MM.1S (cell line): ENCODE measurements at places on chromosomes 3 and 15.

- no peak for DNase-seq
These were observed 142.6 kb downstream of the RPLP1 start for GRCh38 chr15:69595009-69595791.

DNA sequence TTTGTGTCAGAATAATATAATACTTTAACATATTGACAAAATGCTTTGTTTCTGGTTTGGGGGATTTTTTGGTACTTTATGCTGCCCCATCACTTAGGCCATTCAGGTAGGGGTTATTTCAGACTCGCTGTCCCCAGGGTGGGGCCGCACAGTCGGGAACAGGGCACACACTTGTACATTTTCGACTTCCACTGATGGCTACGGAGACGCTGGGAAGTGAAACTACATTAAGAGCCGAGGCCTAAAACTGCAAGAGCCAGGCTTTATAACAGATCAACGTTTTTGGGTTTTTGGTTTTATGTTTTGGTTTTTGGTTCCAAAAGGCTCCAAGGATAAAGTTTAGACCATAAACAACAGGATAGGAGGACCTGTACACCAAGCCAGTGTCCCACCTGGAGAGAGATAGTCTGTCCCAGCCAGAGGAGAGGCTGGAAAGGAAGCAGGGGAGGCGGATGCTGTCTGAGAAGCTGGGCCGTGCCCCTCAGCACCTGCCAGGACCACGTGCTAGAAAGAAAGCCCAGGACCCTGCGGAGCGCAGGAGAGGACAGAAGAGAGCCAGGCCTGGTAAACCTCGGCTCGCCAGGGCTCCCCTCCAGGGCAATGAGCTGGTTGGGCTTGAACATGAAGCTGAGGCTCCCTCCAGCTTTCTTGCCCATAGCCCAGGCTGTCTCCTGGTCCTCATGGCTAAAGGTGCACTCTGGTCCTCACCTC is 111.7 kb downstream of the CHSY1 start:
- peak; percentile 42 for DNase-seq

DNA sequence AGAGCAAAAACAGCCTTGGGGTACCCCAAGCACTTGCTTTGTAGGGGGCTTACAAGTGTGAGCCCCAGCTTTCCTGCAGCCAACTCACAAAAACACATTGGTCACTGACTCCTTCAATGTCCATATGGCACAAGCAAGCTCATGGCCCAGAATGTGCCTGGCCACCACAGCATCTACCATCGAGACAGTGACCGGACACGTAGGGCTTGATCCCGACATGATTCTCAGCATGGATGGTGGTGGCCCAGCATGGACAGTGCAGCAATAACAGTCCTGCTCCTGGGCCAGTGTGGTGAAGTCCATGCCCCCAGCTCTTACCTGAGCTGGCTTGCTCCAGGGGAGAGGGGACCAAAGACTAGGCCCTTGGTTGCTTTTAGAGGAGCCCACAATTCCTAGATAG is 6.0 kb downstream of the UNC45A start:
- no peak for DNase-seq

DNA sequence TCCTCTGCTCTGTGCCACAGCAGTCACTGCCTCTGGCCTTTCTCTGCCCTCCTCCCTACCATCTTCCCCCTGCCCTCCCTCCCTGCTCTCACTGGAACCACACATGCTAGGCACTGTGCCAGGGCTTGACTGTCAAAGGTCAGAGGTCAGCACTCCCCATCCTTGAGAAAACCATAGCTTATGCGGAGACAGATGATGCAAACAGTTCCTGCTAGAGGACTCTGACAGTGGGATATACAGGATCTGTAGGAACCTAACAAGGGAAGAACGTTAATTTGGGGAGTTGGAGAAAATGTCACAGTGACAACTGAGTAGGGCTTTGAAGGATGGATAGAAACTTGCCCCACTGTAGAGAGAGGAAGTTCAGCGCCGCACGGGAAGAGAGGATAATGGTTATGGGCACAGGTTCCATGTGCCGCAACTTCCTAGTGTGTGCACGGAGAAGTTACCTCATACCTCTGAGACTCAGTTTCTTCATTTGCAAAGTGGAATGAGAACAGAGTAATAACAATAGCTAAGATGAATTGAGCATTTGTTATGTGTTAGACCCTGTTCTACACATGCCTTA is 29.3 kb upstream of the XYLB start:
- no peak for DNase-seq

DNA sequence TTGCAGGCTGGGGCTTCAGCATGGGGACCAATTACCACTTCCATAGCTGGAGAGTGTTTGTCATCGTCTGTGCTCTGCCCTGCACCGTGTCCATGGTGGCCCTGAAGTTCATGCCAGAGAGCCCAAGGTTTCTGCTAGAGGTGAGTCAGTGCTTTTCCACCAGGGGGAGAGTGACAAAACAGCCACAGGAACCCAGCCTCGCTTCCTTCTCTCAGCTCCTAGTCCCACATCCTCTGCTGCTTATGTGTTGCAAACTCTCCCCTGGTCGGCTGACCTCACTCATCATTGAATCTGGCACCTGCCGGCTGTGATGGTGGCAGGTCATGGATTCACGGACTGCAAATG is 158.3 kb downstream of the SV2B start:
- DNase-seq = no peak

DNA sequence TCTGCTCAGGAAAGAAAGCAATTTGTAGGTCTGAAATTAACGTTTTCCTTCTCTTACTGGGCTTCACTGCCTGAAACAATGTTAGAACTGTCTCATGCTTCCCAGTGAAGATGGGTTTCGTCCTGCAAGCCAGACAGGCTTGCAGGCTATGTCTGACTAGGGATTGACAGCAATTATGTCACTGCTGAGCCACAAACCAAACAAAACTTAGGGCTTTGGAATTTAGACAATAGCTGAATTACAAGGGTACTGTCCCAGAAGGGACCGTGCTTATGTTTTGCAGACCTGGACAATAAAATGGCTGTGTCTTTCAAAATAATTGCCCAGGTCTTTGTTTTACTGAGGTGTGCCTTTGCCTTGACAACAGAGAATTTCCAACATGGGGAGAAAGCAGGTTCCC is 46.3 kb upstream of the CCDC80 start:
- no peak for DNase-seq

GRCh38 chr3:185049710-185050109 is 103.2 kb downstream of the C3orf70 start:
- no peak for DNase-seq

GRCh38 chr15:31499953-31500765 is 173.5 kb downstream of the KLF13 start:
- DNase-seq = no peak

GRCh38 chr3:34312684-34313083 is 514.3 kb downstream of the PDCD6IP start:
- DNase-seq = no peak

- no peak for DNase-seq
These were observed 8.0 kb upstream of the MORC1 start for GRCh38 chr3:109125902-109126301.

DNA sequence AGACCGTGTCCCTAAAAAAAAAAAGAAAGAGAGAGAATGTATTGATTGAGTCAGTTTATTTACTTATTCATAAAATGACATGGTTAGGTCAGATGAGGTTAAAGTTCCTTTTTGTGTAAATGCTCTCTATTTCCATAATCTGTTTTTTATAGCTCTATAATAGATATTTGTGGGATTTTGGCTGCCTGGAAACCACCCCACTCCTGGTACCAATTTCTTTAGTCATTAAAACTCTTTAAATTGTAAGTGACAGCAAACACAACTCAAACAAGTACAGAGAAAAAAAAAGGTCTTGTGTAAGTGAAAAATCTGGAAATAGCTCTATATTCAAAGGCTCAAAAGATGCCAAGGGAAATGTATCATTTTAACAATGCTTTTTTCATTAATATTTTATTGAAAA is 11.0 kb upstream of the PPP4R2 start:
- DNase-seq = no peak

DNA sequence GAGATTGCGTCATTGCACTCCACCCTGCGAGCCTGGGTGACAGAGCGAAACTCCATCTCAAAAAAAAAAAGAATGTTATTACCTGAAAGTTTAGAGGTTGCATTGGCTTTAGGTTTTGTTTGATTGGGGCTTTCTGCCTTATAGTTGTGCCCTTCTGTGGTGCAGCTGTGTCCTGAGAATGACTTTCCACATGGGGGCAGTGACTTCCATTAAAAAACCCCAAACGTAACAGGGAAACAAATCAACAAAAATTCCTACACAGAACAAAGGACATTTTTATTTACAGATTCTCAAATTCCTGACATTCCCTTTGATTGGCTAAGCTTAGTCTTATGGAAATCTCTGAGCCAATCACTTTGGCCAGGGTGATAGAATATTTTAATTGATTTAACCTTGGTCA is 154.1 kb upstream of the GPR149 start:
- no peak for DNase-seq

GRCh38 chr3:157089455-157090221 is 70.3 kb downstream of the CCNL1 start:
- DNase-seq = no peak

GRCh38 chr3:177981576-177981975 is 554.7 kb upstream of the KCNMB2 start:
- no peak for DNase-seq

DNA sequence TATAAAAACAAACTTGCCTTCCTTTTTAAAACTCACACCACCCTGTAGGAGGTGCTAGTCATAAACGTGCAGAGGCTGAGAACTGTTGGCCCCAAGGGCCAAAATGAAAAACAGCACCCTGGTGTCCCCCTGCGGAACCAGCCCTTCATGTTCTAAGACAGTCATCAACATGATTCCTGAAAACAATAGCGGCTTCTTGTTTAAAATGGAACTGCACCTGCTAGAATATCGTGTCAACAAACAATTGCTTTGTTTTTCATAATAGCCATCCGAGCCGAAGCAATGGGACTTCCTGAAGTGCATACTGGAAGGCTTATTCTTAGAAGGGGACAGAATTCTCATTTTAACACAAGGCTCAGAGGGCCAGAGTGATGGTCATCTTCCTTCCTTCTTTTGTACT is 43.7 kb downstream of the MECOM start:
- no peak for DNase-seq

- no peak for DNase-seq
These were observed 17.2 kb downstream of the EPHB3 start for GRCh38 chr3:184578822-184579221.

GRCh38 chr15:48915861-48916260 is 37.9 kb downstream of the EID1 start:
- DNase-seq = no peak

GRCh38 chr3:27923349-27924068 is 201.4 kb upstream of the EOMES start:
- DNase-seq = no peak

- DNase-seq = no peak
These were observed 166.0 kb upstream of the LPP start for GRCh38 chr3:187987924-187988323.

DNA sequence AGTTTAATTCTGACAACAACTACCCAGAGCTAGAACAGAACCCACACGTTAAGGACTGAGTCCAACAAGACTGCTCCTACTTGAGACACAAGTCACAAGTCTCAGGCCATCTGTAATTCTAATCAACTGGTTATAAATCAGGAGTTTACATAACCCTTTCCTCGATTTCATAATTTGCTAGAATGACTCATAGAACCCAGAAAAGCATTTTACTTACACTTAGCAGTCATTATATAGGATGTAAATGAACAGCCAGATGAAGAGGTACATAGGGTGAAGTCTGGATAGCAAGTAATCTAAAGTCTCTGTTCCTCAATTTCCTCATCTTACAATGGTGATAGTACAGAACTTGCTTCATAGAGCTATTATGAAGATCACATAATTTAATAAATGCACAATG is 1018.2 kb downstream of the DIPK2A start:
- no peak for DNase-seq

DNA sequence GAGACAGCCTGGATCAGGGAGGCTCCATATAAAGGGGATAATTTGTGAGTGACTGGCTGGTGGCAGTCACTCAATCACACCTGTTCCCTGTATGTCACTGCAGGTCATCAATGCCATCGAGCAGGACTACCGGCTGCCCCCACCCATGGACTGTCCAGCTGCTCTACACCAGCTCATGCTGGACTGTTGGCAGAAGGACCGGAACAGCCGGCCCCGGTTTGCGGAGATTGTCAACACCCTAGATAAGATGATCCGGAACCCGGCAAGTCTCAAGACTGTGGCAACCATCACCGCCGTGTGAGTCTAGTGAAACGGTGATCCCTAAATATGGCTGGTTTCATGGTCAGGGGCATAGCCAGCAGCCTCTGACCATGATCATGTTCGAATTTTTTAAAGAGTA is 453.2 kb downstream of the EPHB1 start:
- DNase-seq = no peak

GRCh38 chr3:13654330-13655060 is 105.6 kb downstream of the FBLN2 start:
- no peak for DNase-seq

DNA sequence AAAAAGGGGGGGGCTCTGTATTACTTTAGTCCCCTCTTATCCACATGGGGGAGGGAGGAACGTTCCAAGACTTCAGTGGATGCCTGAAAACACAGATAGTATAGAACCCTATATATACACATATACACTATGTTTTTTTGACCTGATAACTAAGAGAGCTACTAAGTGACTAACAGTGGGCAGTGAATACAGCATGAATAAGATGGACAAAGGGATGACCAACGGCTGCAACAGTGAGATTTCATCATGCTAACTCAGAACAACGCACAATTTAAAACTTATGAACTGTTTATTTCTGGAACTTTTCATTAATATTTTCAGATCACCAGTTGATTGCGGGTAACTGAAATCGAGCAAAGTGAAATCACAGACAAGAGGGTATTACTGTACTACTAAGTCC is 7.3 kb downstream of the DCUN1D1 start:
- no peak for DNase-seq

DNA sequence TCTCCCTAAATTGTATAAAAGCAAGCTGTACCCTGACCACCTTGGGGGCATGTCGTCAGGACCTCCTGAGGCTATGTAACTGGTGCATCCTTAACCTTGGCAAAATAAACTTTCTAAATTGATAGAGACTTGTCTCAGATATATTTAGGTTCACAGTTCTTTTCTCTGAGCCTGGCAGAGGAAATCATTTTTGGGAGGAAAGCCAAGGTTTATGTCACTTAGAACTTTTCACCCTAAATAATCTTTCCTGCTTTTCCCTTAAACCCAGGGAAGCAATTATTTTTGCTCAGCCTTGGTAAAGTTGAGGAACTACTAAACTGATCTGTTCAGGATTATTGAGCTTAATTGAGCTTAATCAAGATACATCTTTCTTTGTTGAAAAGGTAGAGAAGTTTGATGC is 608.9 kb downstream of the PDCD6IP start:
- DNase-seq = no peak

GRCh38 chr3:29385046-29385830 is 104.4 kb downstream of the RBMS3 start:
- no peak for DNase-seq

DNA sequence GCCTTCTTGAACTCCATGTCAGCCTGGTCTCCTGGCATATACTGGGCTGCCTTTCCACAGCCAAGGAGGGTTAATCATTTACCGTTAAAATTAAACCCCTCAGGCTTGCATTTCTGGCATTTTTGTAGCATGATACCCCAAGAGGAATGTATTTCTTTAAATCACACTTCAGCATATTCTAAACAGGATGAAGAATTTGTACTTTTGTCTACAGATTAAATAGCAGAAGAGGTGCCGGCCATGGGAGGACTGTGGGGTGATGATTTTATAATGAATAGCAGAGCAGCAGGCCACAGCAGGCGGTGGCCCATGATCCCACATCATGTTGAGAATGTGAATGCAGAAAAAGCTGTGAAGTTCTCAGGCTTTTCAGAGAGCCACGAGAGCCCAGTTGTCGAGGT is 90.2 kb downstream of the ARNT2 start:
- DNase-seq = no peak

- DNase-seq = peak; percentile 33
These were observed 256.0 kb upstream of the STAC start for GRCh38 chr3:36124118-36124796.

GRCh38 chr3:127809611-127810010 is 12.7 kb downstream of the MGLL start:
- no peak for DNase-seq
